ENCODE measurements at places on chromosomes 1 and 21.

DNA sequence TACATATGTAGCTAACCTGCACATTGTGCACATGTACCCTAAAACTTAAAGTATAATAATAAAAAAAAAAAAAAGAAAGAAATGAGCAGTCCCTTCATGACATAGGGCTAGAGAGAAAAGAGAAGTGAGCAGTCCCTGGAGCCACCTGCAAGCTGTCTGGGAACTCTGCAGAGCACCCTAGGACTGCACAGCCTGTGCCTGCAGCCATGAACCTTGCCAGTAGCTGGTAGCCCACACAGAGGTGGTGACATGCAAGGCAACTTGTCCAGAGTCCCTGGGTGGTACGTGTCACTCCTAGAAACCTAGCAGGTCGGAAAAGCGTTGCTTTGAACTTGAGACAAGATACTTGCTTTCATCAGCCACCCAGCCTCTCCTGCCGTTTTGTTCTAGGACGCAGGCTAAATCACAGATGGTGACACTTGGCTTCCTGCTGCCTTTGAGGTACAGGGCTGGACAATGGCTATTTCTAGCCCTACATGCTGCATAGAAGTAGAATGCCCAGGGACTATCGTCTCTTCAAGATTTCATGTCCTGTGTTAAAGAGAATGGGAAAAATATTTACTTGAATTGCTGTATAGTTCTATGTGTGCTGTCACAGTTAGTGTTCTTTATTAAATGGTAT is 260.9 kb downstream of the LTN1 start:
- no peak for DNase-seq

GRCh38 chr1:212241957-212242287 is 43.3 kb upstream of the PPP2R5A start:
- DNase-seq, result no peak

DNA sequence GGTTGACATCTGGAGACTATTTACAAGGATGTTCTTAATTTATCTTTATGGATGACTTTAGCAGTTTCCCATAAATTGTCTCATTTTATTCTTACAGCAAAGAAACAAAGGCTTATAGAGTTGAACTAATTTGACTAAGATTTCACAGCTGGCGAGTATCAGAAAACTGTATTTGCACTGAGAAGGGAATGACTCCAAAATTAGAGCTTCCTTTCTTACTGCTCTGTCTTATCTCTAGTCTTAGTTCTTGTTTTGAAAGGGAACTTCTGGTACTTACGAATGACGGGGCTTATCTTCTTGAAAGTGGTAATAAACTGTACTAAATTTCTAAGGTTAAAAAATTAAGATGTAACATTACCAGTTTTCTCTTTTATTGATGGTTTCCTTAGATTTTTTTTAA is 13.6 kb downstream of the CNST start:
- DNase-seq, result no peak

GRCh38 chr1:56979986-56980755 is 14.4 kb upstream of the C8B start:
- no peak for DNase-seq

DNA sequence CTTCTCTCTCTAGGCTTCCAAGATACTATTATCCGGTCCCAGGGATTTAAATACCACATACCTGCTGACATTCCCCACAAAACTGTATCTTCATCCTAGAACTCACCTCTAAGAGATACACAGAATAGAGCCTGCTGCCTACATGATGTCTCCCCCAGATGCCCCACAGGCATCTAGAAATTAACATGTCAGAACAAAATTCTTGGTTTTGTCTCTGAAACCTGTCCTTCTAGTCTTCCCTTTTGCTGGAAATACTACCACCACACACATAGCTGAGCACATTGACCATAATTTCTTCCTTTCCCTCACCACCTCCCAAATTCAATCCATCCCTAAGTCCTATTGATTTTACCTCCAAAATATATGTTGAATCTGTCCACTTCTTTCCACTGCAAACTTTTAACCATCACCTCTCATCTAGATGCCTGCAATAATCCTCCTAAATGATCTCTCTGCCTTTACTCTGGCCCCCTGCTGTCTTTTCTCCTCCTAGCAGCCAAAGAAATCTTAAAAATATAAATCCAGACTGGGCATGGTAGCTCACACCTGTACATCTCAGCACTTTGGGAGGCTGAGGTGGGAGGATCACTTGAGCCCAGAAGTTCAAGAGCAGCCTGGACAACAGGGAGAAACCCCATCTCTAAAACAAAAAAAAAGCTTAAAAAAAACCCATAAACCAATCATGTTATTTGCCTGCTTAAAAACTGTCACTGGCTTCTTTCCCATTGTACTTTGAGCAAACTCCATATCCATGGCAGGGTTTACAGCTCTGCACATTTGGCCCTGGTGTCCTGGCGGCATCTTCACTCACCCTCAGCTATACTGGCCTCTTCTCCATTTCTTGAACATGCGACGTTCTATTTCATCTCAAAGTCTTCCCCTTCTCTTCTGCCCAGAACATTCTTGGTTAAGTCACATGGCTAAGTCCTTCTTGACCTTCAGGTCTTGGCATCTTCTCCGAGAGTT is 6.2 kb upstream of the FAM76A start:
- DNase-seq, result no peak

DNA sequence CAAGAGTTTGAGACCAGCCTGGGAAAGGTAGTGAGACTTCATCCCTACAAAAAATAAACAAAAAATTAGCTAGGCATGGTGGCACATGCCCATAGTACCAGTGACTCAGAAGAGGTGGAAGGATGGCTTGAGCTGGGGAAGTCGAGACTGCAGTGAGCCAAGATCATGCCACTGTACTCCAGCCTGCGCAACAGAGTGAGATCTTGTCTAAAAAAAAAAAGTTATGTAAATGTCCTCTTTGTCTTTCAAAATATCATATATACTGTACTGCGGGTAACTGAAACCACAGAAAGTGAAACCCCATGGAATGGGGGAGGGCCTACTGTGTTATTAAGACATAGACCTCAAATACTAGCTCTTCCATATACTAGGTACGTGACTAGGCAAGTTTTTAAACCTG is 20.8 kb downstream of the ACADM start:
- no peak for DNase-seq

DNA sequence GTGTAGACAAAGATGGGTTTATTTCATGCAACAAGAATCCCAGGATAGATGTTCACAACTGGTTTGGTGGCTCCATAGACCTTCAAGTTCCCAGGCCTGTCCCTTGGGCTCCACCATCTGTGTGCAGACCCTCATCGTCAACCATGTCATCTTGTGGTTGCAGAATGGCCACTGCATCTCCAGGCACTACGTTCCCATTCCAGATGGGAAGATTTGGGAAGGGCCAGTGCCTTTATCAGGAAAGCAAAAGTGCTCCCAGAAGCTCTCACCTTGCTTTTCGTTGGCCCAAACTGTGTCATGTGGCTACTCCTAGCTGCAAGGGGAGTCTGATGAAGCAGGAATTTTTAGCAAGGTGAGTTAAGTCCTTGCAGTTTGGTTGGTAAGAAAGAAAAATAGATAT is 12.8 kb downstream of the TMCC2 start:
- no peak for DNase-seq

- DNase-seq, result no peak
Observed at GRCh38 chr1:63319046-63320021, 3.0 kb upstream of the FOXD3 start.

- no peak for DNase-seq
Observed at GRCh38 chr1:224065455-224065854, 48.5 kb upstream of the FBXO28 start.

GRCh38 chr1:168637350-168637991 is 61.1 kb downstream of the XCL1 start:
- DNase-seq, result no peak

DNA sequence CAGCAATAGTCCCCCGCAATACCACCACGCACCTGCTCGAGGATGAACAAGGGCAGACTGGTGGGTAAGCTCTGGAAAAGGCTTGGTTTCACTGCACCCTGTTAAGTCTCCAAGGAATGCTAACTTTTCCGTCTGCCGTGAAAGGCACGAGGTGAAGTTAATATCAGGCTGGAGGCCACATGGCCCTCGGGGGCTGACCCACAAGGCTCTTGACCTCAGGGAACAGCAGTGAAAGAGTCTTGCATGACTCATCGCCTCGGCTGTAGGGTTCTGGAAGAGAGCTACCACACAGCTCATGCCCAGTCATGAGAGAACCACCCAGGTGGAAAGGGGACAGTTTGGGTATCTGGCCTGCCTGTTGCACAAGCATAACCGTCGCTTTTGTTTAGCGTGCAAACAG is 24.7 kb downstream of the SCCPDH start:
- no peak for DNase-seq

- DNase-seq, result no peak
Observed at GRCh38 chr1:152003846-152004442, 10.3 kb upstream of the S100A10 start.

GRCh38 chr1:186781730-186782129 is 47.0 kb upstream of the PLA2G4A start:
- DNase-seq, result no peak

DNA sequence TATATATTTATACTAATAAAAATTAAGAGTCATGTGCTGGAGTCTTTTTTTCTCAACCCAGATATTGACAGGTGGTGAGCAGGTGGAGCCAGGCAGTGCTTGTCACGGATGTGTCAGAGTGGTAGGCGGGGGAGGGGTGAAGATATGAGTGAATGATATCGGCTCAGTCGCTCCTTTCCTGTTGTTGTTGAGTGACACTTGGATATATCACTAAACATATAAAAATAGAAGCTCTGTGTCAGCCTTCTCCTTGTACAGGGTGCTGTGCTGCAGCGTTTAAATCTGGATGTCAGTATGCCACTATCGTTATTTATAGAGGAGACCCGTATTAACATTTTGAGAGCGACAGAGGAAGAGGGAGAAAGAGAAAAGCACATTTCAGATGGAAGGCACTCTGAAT is 339.6 kb downstream of the NUF2 start:
- no peak for DNase-seq

DNA sequence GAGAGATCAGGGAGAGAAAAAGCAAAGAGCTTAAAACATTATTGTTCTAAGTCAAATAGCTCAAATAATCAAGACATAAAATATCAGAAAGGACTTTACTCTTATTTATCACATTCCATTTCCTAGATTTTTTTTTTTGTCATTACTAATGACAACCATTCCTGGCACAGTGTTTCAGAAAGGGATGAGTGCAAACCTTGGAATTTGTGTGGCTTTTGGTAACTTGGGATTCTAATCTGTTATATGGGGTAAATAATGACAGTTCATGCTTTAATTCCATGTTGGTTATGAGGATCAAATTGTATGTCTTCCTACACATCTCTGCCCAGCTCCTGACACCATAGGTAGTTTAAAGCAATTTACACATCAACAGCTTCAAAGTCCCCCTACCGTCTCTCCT is 358.4 kb upstream of the ADGRL4 start:
- DNase-seq, result no peak

- no peak for DNase-seq
Observed at GRCh38 chr1:182091083-182091482, 29.6 kb upstream of the ZNF648 start.

- DNase-seq, result no peak
Observed at GRCh38 chr1:53543130-53543777, 84.1 kb downstream of the DMRTB1 start.

DNA sequence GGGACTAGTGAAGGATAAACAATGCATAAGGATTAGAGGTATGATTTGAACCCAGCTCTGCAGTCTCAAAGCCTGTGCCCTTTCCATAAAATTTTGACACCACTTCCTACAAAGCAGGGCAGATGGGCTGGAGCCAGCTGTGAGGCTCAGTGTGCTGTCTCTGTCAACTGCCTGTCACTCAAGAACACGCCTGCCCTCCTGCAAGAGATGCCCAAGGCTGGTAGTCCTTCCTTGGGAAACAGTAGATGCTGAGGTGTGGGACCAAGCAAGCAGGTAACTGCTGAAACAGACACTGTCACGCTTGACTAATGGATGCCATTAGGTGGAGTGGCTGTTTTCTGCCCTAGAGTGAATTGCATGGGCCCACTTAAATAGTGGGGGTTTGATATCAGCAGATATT is 402.0 kb downstream of the PTPRU start:
- no peak for DNase-seq

- peak; percentile 75 for DNase-seq
Observed at GRCh38 chr1:41898191-41898713, 20.5 kb downstream of the HIVEP3 start.

GRCh38 chr21:45613881-45614280 is 29.6 kb upstream of the PCBP3 start:
- DNase-seq, result no peak

GRCh38 chr1:200107004-200107470 is 79.5 kb downstream of the NR5A2 start:
- DNase-seq, result no peak

- DNase-seq, result no peak
Observed at GRCh38 chr1:92940541-92940940, 20.7 kb downstream of the DIPK1A start.

GRCh38 chr1:212137854-212138253 is 102.3 kb downstream of the DTL start:
- DNase-seq, result no peak

DNA sequence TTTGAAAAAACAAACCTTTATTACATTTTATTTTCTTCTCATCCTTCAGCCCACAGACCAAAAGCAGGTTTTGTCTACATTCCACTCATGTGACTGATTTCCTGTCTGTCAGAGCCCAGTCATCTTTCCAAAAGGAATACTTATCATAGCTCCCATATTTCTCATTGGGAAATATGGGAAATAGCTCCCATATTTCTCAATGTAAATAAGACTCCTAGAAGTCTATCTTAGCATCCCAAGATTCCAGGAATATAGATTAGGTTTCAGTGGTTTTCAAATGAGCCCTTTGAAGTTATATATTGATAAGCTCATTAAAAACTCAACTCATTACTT is 19.1 kb upstream of the NRDC start:
- no peak for DNase-seq

- no peak for DNase-seq
Observed at GRCh38 chr1:227904541-227905335, 43.0 kb downstream of the WNT9A start.

- no peak for DNase-seq
Observed at GRCh38 chr21:9738527-9738926, 782.9 kb upstream of the TPTE start.

DNA sequence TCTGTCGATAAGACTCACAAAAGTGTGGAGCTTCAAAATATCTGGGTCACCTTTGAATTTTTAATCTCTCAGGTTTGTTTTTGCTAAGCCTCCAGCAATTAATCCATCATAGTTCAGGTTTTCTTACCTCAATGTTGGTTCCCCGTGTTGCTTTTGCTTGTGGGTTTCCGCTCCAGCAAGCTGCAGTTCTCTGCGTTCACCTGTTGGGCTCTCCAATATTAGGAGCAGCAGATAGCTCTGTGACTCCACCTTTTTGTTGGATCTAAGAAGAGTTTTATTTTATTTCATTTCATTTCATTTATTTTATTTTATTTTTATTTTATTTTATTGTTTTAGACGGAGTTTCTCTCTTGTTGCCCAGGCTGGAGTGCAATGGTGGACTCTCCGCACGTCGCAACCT is 335.5 kb downstream of the COL11A1 start:
- no peak for DNase-seq

- DNase-seq, result no peak
Observed at GRCh38 chr1:234777856-234778220, 167.9 kb upstream of the IRF2BP2 start.

GRCh38 chr1:229154811-229155210 is 116.1 kb upstream of the RAB4A start:
- DNase-seq, result no peak

All from activated gamma-delta T cell treated with Interleukin-2 at 50 U/mL for 16 hours (primary cell).